ENCODE measurements at places on chromosomes 11 and 22. TPM values are rescaled to one million over a fixed set of nuclear protein-coding genes. Genes with fewer than 3 reads are reported as not detected.

GRCh38 chr11:83971063-83971462, 684.9 kb upstream of the CCDC90B start:
- no peaks in the 10 kb centered on the region for H3K27me3 ChIP-seq
- H3K36me3 ChIP-seq, result no peaks in the 10 kb centered on the region
- no peak for DNase-seq
- H3K27ac ChIP-seq, result peak overlapping the region; percentile 6
- no peak overlapping the region for H3K4me3 ChIP-seq

GRCh38 chr22:35582861-35583670, 34.1 kb downstream of the MB start:
- no peaks in the 10 kb centered on the region for H3K4me1 ChIP-seq
- H3K27ac ChIP-seq, result no peak overlapping the region
- no peaks in the 10 kb centered on the region for H3K36me3 ChIP-seq

Gene RAB39A
- 10.8 TPM for total RNA-seq

- no peaks in the 10 kb centered on the region for H3K27me3 ChIP-seq
- peak overlapping the region; percentile 60 for H3K27ac ChIP-seq
- no peak overlapping the region for H3K4me3 ChIP-seq
- no peak for DNase-seq
- H3K4me1 ChIP-seq, result no peaks in the 10 kb centered on the region
Measured at GRCh38 chr11:69372589-69373250, 78.8 kb downstream of the MYEOV start.

DNA sequence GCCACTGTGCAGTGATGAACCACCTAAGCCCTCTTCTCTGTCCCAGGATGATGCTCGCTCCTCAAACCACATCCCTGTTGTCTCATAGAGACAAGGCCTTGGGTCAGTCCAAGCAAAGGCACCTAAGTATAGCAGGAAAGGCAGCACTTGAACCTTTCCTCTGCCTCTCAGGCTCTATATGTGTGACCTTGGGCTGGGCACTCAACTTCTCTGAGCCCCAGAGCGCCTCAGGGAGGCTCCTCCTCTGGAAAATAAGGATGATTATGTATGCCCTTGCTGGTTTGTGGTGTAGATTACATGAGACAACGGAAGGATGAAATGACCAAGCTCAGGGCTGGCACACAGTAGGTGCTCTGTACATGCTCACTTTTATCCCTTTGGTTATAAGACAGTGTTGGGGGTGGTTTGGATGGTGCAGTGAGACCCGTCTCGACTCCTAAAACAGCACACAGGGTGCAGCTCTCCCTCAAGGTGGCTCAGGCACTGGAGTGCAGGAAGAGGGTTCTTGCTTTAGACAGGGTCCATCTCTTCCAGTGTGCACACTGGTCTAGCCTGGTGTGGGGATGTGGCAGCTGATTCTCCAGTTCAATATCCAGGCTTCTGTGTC, 40.2 kb upstream of the ACCSL start:
- no peaks in the 10 kb centered on the region for H3K36me3 ChIP-seq
- peaks cover 15% of the 10 kb centered on the region for H3K4me1 ChIP-seq
- H3K27me3 ChIP-seq, result peaks cover 2% of the 10 kb centered on the region
- H3K27ac ChIP-seq, result no peak overlapping the region
- no peak for DNase-seq

Gene CLCF1
- total RNA-seq, result 0.41 TPM

- H3K27me3 ChIP-seq, result no peaks in the 10 kb centered on the region
- H3K27ac ChIP-seq, result no peak overlapping the region
- no peak overlapping the region for H3K4me3 ChIP-seq
- no peaks in the 10 kb centered on the region for H3K36me3 ChIP-seq
- H3K4me1 ChIP-seq, result no peaks in the 10 kb centered on the region
Measured at GRCh38 chr22:30718491-30718890, 23.8 kb downstream of the OSBP2 start.

Gene CASP1
- total RNA-seq, result not detected

Gene FAM181B
- total RNA-seq, result 5.3 TPM

- H3K27me3 ChIP-seq, result no peaks in the 10 kb centered on the region
- H3K4me3 ChIP-seq, result no peak overlapping the region
- no peak for DNase-seq
- no peak overlapping the region for H3K27ac ChIP-seq
Measured at GRCh38 chr11:34948696-34949095, 32.3 kb downstream of the PDHX start.

Gene TRPM5
- total RNA-seq, result 0.09 TPM

Gene GGTLC2
- total RNA-seq, result not detected

DNA sequence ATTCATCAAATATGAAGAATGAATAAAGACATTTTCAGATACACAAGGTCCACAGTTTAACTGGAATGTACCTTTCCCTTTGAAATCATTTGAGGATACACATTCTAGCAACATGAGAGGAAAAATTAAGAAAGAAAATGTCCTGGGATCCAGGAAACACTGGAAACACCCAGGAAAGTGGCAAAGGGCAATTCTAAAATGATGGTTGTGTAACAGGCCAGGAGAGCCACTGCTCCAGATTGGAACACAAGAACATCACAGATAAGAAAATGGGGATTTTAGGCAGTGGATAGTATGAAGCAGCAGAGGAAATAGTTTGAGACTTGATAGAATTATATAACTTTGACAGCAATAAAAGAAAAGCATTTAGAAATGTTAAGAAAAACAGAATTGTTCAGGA, 56.1 kb upstream of the GRIK4 start:
- no peaks in the 10 kb centered on the region for H3K4me1 ChIP-seq
- no peak overlapping the region for H3K27ac ChIP-seq
- DNase-seq, result no peak
- no peaks in the 10 kb centered on the region for H3K27me3 ChIP-seq
- no peak overlapping the region for H3K4me3 ChIP-seq

- H3K4me1 ChIP-seq, result peaks cover 4% of the 10 kb centered on the region
- no peaks in the 10 kb centered on the region for H3K27me3 ChIP-seq
- peak overlapping the region; percentile 29 for H3K27ac ChIP-seq
- H3K36me3 ChIP-seq, result peaks cover 23% of the 10 kb centered on the region
- DNase-seq, result no peak
Measured at GRCh38 chr11:94910270-94910669, 63.1 kb downstream of the CWC15 start.

- H3K27ac ChIP-seq, result no peak overlapping the region
- H3K36me3 ChIP-seq, result no peaks in the 10 kb centered on the region
- peaks cover 24% of the 10 kb centered on the region for H3K27me3 ChIP-seq
- H3K4me1 ChIP-seq, result no peaks in the 10 kb centered on the region
- H3K4me3 ChIP-seq, result no peak overlapping the region
- no peak for DNase-seq
Measured at GRCh38 chr11:123694551-123694950, 40.1 kb upstream of the SCN3B start.

DNA sequence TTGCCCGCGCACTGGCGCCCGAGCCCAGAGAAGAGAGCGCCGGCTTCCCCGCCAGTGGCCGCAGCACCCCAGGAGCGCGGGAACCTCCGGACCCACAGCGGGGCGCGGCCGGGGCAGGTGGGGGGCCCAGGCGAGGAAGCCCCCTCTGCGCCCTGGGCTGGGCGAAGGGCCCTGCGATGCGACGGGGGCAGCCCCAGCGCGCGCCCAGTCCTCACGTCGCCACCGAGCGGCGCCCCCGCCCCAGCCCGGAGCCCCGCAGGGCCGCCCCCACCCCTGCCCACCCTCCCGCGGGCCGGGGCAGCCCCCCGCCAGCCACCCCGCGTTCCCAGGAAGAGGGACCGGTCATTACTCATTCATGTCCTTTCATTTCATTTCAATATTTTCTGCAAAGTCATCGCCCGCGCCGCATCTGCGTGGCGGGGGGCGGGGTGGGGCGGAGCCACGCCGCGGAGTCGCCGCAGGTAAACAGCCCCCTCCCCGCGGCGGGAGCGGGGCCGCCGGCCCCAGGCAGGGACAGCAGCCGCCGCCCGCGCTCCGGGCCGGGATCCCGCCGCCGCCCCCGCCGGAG, 673 bp upstream of the PANX2 start:
- H3K27me3 ChIP-seq, result peaks cover 51% of the 10 kb centered on the region
- H3K4me3 ChIP-seq, result no peak overlapping the region
- DNase-seq, result no peak

DNA sequence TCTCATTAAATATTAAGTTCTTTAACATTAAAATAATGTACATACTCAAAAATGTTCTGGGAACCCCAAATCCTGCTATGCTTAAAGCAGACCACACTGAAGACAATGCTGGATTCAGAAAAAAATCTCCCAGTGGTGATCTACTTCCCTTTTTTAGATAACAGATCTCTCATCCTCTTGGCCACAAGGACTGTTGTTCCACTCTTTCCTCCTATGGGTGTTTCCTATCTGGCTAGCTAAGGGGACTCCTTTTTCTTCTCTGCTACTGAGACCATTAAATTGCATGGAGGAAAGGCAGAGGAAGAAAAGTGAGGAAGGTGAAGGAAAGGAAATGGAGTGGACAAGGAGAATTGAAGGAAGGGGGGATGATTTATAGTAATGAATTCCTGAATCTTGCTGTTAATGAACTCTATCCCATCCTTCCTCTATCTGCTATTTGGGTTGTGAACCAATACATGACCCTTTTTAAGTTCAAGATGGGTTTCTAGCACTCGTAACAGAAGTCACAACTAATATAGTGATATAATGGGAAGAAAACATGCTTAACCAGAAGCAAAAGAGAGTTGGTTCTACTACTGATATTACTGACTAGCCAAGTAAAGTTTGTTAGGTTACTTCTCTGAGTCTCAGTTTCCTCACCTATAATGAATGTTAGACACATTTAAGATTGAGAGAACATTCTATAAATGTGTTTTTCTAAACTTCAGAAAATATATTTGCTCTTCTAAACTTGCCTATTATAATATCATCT, 53.2 kb downstream of the PIK3C2A start:
- peaks cover 4% of the 10 kb centered on the region for H3K36me3 ChIP-seq
- no peak for DNase-seq
- no peaks in the 10 kb centered on the region for H3K27me3 ChIP-seq
- peaks cover 32% of the 10 kb centered on the region for H3K4me1 ChIP-seq
- H3K27ac ChIP-seq, result no peak overlapping the region

- H3K27ac ChIP-seq, result no peak overlapping the region
- no peak for DNase-seq
- no peak overlapping the region for H3K4me3 ChIP-seq
- peaks cover 2% of the 10 kb centered on the region for H3K36me3 ChIP-seq
Measured at GRCh38 chr11:36403661-36404060, 106.4 kb downstream of the TRAF6 start.

- H3K36me3 ChIP-seq, result no peaks in the 10 kb centered on the region
- peak; percentile 14 for DNase-seq
- H3K4me1 ChIP-seq, result peaks cover 6% of the 10 kb centered on the region
- H3K27ac ChIP-seq, result no peak overlapping the region
- H3K27me3 ChIP-seq, result peaks cover 80% of the 10 kb centered on the region
Measured at GRCh38 chr11:123357990-123358827, 71.9 kb upstream of the GRAMD1B start.

GRCh38 chr11:63997801-63998337, 11.6 kb downstream of the OTUB1 start:
- peak overlapping the region; percentile 88 for H3K27ac ChIP-seq
- DNase-seq, result no peak
- H3K36me3 ChIP-seq, result peaks cover 7% of the 10 kb centered on the region
- peaks cover 14% of the 10 kb centered on the region for H3K4me1 ChIP-seq

- H3K4me1 ChIP-seq, result peaks cover 4% of the 10 kb centered on the region
- DNase-seq, result no peak
- H3K4me3 ChIP-seq, result peak overlapping the region; percentile 82
Measured at GRCh38 chr11:6258141-6258540, 1.5 kb upstream of the CCKBR start.

Gene NCAM1
- total RNA-seq, result 76.7 TPM

Gene OOSP1
- total RNA-seq, result not detected
